Occipital lobe (tissue), 3 donors: ENCODE measurements at places on chromosomes 16 and 17.

- no peak for DNase-seq
These were observed 18.2 kb upstream of the RASL10B start for GRCh38 chr17:35713069-35713728.

- DNase-seq, result no peak
These were observed 7.3 kb upstream of the LHX1 start for GRCh38 chr17:36929851-36930582.

- DNase-seq, result peak; percentile 86
These were observed at the start of gene EXOSC6 for GRCh38 chr16:70251629-70252354. TSS of gene EXOSC6 (minus strand) at chr16:70251940. CDS start at chr16:70251900, 40 bp downstream.

GRCh38 chr17:8222630-8223355 lies 12.4 kb upstream of the AURKB start:
- peak; percentile 89 for DNase-seq
